Left forelimb (tissue), 1 donor: ENCODE measurements at places on chromosomes 1 and 21.

DNA sequence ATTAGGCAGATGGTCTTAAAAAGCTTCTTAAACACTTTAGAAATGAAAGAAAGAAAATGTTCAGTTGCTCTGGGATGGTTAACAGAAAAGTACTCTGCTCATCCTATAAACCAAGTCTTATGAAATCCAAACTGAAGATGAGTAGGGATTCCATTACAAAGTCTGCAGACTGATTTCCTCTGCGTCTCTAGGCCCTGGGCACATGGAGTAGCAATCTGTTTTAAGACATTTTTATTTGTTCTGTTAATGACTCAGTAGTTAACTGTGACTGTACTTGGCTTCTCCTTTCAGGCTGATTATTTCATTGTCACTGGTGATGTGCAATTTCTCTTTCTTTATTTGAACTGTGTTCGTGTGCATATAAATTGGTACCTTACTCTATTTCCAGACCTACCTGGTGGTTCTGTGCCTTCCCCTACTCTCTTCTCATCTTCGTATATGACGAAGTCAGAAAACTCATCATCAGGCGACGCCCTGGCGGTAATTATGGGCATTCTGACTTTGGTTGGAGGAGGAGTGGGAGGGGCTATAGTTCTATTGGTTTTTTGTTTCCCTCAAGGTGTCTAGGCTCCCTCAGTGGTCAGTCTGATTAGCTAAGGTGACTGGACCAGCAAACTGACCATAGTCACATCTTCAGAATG, 30.6 kb downstream of the ATP1A1 start:
- no peak for DNase-seq

- DNase-seq: no peak
Measured at GRCh38 chr1:14928886-14929546, 224.5 kb upstream of the TMEM51 start.

DNA sequence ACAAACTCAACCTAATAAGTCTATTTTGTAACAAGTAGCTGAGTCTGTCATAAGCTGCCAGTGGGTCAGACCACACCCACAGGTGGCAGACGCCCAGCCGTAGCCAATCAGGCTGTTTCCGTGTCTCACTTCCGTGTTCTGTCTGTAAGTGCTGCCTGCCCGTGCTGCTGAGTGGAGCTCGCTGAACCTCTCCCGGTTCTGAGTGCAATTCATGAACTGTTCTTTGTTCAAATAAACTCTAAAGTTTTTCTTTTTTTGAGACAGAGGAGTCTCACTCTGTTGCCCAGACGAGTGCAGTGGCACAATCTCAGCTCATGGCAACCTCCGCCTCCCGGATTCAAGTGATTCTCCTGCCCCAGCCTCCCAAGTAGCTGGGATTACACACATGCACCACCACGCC, 25.1 kb downstream of the POFUT2 start:
- DNase-seq: no peak

GRCh38 chr1:27966402-27967105, 6.8 kb downstream of the XKR8 start:
- DNase-seq: peak; percentile 28

DNA sequence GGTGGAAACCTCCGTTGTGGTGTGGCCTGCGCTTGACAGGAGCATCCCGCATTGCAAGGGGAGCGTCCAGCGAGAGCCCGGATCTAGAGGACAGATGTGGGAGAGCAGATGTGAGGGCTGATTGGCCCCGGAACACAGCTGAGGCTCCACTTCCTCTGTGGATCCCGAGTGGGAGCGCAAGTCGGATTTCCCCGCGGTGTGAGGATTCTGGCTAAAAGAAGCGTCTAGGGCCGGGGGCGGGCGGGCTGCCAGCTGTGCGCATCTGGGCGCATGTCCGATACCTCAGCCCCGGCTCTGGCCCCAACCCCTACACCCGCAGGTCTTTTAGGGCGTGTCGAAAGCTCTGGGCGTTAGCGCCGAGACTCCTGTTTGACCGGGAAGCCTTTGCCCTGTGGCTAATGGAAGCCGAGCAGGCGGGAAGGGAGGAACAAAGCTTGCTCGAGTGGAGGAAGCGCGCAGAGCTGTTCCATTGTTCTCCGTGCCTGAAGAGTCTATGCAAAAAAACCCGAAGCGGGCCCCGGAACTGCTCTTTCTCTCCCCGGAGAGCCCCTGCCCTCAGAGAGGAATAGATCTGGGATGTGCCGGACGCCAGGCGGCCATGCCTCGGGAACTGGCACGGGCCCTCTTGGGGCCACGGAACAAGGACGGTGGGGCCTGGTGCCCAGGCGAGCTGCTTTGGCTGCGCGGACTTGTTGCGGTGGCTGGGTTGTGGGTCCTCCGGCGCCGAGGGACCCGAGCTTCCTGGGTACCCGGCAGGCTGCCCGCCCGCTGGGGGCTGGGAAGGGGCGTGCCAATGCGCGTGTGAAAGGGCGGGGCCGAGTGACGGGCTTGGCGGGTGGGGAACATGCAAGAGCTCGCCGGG, 111.1 kb downstream of the NAV1 start:
- peak; percentile 88 for DNase-seq

DNA sequence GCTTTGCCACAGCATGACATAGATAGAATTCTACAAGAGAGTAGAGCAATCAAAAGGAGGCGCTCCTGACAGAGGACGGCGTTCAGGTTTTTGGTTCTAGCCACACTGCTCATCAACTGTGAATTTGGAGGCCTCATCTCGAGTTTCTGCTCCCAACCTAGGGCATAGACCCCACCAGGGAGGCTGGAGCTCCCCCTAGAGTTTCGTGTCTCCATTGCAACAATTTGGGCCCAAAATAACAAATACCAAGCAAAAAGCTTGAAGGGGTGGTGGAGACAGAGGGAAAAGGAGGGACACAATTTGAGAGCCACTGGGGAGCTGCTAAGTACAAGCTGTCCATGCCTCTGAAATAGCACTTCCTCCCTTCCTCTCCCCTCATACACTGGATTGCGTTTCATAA, 297.0 kb downstream of the GPATCH2 start:
- no peak for DNase-seq

DNA sequence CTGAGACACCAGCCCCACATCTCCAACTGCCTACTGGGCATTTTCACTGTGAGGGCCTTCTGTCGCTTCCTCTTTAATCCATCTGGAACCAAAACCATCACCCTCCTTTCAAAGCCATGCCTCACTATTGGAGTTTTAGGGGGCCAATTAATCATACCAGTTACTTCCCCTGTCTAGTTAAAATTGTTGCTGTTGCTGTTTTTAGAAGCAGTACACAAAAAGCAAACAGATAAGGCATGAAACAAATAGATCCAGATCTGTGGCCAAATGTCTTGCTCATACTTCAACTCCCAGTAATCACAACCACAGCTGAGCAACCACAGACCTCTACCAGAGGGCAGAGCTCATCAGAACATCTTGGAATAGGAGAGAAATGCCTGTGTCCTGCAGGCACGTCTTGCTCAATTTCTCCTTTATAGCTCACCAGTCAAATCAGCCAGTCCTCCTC, 133.8 kb upstream of the C1orf105 start:
- DNase-seq: no peak

- DNase-seq: no peak
Measured at GRCh38 chr1:169309178-169310166, 58.1 kb downstream of the NME7 start.

DNA sequence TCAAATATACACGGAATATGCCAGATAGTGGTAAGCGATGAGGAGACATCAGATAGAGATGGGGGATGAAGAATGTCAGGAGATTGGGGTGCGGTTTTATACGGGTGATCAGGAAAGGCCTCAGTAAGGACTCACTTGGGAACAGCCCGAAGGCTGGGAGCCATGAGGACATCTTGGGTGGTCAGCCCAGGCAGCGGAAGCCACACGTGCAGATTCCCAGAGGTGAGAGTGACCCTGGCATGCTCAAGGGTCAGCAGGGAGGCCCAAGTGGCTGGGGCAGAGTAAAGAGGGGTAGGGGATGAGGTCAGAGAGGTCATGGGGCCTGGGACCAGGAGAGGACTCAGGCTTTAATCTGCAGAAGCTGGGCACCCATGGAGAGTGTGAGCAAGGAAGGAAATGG, 106.6 kb downstream of the MATN1 start:
- no peak for DNase-seq

- DNase-seq: no peak
Measured at GRCh38 chr21:44253832-44254710, 7.6 kb downstream of the DNMT3L start.

GRCh38 chr1:21963477-21964217, 13.2 kb upstream of the CELA3B start:
- peak; percentile 83 for DNase-seq

- DNase-seq: no peak
Measured at GRCh38 chr1:109116286-109116685, 2.4 kb downstream of the ELAPOR1 start.

DNA sequence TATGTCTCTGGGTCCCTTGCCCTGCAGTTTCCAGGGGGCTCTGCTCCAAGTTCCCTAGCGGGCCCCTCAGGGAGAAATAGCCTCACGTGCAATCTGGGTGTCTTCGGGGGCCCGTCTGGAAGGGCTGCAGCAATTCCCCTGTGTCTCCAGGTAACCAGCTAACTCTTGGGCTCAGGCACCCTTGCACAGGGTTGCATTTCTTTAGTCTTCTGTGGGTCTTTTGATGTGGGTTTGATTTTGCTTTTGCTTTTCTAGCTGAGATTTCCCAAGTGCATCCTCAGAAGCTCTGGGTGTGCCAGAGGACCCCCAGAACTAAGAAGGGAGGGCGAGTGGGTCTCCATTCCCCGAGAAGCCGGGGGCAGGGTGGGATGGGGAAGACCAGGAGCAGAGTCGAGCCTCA, 75.7 kb downstream of the SPSB1 start:
- DNase-seq: no peak

- DNase-seq: no peak
Measured at GRCh38 chr1:227769047-227769935, 34.1 kb downstream of the SNAP47 start.

DNA sequence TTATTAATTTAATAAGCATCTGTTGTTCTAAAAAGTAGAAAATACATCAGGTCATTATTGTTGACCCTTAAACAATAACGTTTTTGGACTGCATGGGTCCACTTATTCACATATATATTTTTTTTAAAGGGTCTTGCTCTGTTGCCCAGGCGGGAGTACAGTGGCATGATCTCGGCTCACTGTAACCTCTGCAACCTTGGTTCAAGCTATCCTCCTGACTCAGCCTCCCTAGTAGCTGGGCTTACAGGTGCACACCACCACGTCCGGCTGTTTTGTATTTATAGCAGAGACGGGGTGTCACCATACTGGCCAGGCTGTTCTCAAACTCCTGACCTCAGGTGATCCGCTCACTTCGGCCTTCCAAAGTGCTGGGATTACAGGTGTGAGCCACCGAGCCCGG, 53.0 kb downstream of the DAP3 start:
- no peak for DNase-seq

- no peak for DNase-seq
Measured at GRCh38 chr1:66285618-66286270, 248.2 kb upstream of the SGIP1 start.

DNA sequence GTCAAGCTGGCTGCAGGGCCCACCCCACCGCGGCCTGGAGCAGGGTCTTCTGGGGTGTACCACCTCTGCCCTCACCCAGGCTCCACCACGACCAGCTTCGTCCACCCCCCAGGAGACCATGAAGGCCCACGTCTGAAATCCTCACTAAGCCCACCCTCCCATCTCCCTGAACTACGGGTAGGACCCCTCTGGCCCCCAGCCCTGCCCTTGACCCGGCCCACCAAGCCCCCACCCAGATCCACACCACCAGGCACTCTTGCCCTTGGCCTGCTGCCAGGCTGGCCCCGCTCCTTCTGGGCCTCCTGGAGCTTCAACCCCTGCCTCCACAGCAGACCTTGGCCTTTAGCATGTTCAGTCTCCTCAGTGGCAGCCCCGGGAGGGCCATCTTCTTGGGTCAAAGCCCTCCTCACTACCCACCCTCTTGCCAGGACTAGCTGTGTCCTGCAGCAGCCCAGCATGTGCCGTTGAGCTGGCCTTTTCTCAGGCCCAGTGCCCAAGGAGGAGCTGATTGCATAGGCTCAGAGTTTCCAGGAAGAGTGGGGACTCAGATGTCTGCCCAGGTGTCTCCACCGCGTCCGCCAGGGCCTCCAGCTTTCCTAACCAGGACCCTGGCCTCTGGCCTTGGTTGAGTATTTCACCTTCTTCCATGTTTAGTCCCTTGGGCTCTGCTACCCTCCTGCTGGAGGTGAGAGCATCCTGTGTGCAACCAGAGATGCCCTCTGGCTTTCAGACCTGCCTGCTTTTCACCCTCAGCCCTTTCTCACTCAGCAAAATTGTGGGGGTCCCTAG, 17.7 kb upstream of the SAMD11 start:
- peak; percentile 60 for DNase-seq

DNA sequence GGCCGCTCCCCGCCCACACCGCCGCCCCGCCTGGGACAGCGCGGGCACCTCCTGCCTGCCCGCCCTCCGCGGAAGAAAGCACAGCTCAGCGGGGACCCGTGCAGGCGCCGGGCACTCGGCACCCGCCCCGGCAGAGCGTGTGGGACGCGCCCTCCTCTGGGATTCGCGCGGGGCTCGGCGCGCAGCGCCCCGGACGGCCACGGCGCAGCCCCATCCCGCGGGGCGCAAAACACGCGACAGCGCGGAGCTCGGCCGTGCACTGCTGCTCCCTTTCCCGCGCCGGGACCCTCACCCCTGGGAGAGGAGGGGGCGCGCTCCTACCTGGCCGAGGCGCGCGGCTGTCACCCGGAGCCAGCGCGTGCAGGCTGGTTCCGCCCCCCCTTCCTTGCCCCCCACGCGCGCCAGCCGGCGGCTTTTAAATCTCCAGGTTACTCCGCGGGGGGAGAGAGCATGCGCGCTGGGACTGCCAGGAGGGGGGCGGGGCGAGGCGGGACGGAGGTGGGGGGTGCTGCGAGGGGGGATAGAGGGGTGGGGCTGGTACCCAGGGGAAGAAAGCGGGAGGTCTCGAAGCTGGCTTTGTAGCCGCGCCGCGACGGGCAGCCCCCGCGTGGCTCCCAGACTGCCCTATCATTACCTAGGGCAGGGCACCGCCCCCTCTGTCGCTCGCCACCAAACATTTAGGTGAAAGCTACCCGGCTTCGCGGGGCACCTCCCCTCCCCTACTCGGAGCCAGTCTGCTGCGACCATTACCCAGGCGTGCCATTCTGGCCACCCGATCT, at the start of gene SLC45A3:
SLC45A3 (minus strand) TSS at position 437 of the 779 bp plus-strand sequence. CDS start 15,853 bp downstream, outside the sequence.
- DNase-seq: no peak

DNA sequence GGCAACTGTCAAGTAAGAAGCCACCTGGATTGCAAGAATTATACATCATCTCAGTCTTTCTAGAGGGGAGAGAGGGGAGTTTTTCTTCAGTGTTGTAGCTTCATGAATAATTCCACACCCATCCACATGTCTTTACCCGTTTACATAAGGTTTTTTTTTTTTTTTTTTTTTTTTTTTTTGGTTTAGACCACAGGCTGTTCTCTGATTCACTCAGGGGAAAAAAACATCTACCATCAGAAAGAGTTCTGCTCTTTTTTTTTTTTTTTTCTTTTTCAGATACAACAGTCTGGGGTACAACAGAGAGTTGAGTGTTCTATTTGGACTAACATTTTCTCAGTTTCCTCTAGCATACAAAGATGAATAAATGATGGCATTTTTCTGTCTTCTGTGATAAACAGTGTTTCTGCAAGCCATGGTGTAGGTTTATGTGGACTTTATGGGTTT, 4.9 kb upstream of the KIF14 start:
- DNase-seq: no peak
